ENCODE measurements at places on chromosomes 4 and X. TPM values are rescaled to one million over a fixed set of nuclear protein-coding genes. Genes with fewer than 3 reads are reported as not detected.

PCDH18 gene
- total RNA-seq, result 1.7 TPM

NEK1 gene
- total RNA-seq, result 7.8 TPM

RGN gene
- total RNA-seq, result 0.42 TPM

USP17L25 gene
- total RNA-seq, result not detected

NUDT10 gene
- 0.09 TPM for total RNA-seq

MMRN1 gene
- total RNA-seq, result 2,743 TPM

TRIML1 gene
- total RNA-seq, result not detected

EREG gene
- total RNA-seq, result under 0.01 TPM

INPP4B gene
- 20.9 TPM for total RNA-seq

DRP2 gene
- total RNA-seq, result 0.05 TPM

FGFRL1 gene
- total RNA-seq, result 20.8 TPM

CHRDL1 gene
- total RNA-seq, result 0.09 TPM

DNA sequence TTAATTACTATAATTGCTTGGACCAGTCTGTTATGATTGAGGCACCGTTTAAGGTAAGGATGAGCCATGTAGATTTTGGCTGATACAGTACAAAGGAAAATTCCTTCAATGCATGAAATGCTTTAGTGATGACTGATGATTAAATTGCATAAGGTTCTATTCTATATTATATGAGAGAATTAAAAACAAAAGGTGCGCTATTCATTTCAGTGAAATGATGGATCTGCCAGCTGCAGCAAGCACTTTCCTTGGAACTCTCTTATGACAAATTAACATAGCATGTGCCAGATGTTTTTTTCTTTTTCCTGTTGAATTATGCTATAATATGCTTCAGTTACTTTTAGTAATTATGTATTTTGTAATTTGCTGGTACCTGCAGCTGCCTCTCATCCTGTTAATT lies 98.5 kb downstream of the JADE1 start:
- DNase-seq, result no peak

DNA sequence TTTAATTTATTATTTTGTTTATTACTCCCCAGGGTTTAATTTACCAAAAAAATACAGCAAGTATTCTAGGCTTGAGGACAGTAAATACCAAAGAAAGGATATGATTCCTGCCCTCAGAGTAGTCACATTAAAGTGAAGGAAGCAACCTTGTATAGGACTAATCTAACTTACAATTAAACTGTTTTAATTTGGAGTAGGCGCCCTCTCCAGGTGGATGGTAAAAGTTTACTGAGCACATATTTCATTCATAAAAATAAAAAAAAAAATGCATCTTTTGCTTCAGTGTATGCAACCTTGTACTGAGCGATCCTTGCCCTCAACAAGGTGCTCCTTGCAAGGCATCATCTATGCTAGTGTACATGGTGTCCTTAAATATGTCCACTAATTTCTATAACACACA lies 72.0 kb upstream of the MAGEB16 start:
- peak; percentile 0 for DNase-seq

GRCh38 chr4:56905796-56906195 lies 1.9 kb upstream of the REST start:
- no peak for DNase-seq

- DNase-seq, result no peak
These were observed 252.6 kb downstream of the PAPSS1 start for GRCh38 chr4:107467461-107467860.

DNA sequence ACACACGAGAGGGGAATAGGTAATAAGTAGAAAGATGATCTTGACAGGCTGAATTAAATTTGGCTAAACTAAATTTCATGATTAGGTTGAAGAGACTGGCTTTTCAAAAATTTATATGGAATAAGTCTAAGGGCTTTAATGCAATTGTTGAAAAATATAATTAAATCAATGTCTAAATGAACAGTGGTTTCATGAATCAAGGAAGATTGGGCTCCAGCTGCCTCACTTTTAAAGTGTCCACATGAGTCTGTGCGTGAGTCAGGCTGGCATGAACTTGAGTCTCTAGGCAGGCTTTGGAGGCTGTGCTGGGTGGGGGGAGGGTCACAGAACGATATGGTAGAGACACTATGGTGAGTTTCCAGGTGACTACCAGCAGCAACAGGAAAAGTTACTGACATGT lies 111.9 kb downstream of the SORBS2 start:
- DNase-seq, result no peak

DNA sequence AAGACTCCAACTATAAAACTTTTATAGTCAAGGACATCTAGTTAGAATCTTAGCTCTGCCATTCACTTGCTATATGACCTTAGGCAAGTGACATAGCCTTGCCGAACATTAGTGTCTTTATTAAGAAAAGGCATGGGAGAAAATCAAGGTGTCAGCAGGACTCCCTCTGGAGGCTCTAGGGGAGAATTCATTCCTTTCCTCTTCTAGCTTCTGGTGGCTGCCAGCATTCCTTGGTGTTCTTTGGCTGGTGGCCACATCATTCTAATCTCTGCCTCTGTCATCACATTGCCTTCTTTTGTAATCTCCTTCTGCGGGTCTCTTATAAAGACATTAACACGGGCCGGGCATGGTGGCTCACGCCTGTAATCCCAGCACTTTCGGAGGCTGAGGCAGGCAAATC lies 99.8 kb downstream of the PPP1R2C start:
- no peak for DNase-seq

DNA sequence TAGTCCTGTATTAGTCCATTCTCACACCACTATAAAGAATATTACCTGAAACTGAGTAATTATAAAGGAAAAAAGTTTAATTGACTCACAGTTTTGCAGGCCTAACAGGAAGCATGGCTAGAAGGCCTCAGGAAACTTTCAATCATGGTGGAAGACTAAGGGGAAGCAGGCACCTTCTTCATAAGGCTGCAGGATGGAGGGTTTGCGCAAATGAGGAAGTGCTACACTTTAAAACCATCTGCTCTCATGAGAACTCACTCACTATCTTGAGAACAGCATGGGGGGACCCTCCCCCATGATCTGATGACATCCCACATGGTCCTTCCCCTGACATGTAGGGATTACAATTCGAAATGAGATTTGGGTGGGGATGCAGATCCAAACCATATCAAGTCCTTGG lies 12.1 kb upstream of the MAGEA11 start:
- no peak for DNase-seq

DNA sequence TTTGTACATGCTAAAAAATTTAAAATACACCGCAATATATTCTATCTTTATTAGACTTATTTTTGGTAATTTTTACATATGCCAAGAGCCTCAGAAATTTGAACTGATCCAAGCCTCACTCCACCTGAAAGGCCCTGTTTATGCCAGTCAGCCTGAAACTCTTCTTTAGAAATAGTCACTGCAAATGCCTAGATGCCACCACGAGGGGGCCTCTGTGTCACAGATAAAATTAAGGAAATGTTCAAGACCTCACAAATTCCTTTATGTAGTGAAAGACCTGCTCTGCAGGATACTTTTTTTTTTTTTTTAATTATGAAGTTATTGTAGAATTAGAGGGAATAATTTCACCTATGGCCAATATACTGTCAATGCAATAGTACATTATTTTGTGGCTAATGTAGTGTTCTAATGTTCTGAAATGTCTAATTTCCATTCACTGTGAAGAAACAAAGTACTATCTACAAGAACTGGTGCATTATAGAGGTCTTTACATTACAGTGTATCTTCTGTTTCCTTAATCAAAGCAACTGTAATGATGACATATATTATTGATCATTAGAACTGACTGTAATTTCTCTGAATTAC lies 69.8 kb downstream of the DTHD1 start:
- DNase-seq, result peak; percentile 12

GRCh38 chr4:136002316-136002715 lies 1530.0 kb downstream of the PCDH18 start:
- DNase-seq, result no peak

- peak; percentile 76 for DNase-seq
These were observed 605 bp downstream of the ANXA5 start for GRCh38 chr4:121696170-121696580.

DNA sequence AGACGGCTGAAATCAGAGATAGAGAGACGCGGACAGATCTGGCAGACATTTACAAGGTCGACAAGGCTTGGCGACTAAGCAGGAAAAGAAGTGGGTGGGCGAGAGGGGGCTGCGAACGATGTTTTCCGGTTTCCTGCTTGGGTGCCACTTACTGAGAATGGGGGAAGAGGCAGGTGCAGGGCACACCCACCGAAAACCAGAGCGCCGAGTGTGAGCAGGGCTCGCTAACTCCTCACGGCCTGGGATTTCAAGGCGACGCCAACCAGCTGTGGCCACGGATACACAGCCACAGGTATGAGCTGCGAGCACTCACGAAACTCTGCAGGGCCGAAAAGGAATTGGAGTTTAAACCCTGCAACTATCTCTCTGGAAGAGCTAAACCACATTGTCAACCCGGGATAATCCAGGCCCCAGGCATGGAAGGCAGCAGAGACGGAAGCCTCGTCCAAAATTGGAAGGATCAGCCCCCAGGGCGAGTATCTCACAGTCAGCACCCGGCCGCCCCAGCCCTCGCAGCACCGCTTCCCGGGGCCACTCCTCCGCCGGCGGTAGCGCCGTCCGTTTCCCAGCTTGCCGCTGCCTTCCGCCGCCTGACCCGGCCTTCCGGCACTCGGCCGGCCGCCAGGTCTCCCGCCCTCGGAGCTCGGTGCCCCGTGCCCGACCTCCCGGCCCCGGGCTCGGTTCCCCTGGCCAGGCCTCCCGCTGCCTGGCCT lies 778 bp downstream of the CASP3 start:
- peak; percentile 72 for DNase-seq

DNA sequence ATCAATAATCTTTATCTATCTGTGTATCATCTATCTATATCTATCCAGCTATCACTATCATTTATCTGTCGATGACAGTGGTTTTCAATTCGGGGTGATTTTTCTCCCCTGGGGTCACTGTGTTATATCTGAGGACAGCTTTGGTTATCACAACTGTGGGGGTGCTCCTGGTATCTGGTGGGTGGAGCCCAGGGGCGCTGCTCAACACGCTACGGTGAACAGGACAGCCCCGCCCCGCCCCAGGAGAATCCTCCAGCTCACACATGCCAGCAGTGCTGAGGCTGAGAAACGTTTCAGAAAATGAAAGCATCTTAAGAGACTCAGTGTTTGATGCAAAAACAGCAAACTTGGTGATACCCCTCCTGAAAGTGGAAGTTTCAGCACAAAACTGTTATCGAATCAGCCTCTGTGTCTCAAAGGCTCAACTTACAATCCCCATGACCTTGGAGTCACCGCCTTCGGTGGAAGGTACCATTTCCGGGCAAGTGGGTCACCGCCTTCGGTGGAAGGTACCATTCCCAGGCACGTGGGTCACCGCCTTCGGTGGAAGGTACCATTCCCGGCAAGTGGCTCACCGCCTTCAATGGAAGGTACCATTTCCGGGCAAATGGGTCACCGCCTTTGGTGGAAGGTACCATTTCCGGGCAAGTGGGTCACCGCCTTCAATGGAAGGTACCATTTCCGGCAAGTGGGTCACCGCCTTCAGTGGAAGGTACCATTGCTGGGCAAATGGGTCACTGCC lies 315.3 kb downstream of the DHRSX start:
- no peak for DNase-seq

DNA sequence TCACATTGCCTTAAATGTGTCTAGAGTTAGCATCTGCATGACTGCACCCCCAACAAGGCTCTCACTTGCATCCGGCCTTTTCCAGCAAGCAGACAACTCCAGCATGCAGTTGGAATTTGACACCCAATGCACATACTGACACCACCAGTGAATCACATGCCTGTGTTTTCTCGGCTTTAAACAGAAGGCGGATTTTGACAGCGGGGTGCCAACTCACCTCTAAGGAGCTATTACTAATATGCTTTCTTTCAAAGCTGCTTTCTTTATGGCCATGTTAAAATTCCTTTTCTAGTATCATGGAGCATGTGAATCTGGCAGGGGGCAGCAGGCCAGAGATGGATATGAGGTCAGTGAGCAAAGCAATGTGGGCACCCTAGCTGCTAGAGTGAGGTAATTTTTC lies 78.0 kb upstream of the CLNK start:
- peak; percentile 9 for DNase-seq

DNA sequence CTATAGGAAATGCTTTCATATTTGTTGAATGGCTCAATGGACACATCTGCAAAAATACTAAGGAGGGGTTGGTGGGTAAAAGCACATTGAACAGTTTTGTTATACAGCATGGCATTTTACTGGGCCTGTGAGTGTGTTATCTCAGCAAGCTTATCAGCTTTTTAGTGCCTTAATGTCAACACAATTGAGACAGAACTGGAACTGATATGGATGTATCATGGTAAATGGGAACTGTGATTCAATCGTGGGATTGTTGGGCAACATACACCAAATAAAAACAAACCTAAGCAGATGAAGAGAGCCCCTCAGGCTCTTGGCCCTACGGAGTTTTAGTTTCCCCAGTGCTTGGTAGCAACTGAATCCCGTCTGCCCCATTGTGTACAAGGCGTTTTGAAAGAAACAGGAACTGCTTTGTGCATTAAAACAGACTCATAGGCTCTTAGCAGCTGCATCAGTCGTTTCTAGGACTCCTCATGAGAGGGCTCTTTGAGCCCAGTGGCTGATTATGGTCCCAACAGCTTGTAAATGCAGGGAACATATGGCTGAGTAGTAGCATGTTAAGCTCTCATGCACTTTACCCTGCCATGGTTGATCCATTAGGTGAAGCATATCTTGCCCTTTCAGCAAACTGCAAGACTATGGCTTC lies 7.3 kb downstream of the GPR119 start:
- DNase-seq, result no peak

DNA sequence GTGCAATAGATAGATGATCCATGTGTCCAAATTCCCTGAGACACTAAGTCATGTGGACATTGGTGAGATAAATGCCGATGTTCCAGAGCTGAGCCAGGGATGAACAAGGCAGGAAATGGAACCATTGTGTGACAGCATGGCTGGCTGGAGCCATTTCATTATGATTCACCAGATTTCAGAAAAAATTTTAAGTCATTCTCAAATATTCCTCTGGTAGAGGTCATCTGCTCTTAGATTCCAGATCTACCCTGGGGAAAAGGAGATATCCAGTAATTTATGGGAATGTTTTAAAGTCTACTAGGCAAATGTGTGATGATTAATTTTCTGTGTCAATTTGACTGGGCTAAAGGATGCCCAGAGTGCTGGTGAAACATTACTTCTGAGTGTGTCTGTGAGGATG lies 287.3 kb downstream of the STK32B start:
- DNase-seq, result peak; percentile 22

- DNase-seq, result peak; percentile 50
These were observed 59.5 kb upstream of the KDR start for GRCh38 chr4:55184600-55185523.

DNA sequence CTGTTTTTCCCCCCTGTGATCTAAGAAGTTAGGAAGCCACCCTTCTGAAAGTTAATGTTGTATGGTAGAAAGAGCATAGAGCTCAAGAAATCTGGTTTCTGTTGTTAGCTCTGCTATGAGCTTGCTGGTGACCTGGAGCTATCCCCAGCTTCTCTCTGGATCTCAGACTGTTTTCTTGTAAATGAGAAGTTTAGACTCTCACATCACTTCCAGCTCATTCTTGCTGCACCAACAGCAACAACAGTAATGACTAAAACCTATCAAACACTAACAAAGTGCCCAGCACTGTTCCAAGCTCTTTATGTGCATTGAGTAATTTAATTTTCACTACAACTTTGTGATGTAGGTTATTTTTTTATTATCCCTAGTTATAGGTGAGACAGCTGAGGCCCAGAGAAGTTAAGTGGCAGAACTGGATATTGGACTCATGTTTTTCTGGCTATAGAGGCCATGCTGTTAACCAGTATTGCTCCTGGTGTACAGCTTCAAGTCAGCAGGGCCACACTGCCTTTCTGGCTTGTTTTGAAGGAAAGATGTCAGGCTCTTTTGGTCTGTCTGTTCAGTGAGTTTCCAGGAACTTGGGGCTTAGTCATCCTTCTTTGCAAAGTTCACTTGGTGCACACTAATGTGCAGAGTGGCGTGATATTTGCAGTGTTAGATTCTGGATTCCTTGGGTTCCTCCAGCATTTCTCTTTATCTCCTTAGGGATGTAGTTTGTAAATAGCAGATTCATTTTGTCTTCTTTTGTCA lies 27.8 kb upstream of the TMEM164 start:
- DNase-seq, result peak; percentile 32
